ENCODE measurements at places on chromosomes 3 and 15.

DNA sequence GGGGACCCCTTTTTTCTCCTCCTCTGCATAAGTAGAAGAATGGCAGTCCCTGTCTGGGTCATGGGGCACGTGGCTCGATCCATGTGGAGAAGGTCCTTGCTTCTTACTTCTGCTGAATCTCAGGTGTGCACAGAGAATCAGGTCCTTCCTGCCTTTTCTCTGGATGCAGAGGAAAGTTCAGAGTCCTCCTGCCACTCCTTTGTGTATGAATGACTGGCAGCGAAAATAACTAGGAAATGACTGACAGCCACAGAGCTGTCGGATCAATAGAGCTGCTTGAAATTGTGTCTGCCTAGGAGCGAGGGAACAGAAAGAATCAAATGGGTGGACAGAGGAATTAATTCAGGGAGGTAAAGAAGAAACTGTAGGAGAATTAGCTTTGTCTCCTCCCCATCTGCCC lies 49.6 kb upstream of the ROPN1 start:
- no peak for DNase-seq

DNA sequence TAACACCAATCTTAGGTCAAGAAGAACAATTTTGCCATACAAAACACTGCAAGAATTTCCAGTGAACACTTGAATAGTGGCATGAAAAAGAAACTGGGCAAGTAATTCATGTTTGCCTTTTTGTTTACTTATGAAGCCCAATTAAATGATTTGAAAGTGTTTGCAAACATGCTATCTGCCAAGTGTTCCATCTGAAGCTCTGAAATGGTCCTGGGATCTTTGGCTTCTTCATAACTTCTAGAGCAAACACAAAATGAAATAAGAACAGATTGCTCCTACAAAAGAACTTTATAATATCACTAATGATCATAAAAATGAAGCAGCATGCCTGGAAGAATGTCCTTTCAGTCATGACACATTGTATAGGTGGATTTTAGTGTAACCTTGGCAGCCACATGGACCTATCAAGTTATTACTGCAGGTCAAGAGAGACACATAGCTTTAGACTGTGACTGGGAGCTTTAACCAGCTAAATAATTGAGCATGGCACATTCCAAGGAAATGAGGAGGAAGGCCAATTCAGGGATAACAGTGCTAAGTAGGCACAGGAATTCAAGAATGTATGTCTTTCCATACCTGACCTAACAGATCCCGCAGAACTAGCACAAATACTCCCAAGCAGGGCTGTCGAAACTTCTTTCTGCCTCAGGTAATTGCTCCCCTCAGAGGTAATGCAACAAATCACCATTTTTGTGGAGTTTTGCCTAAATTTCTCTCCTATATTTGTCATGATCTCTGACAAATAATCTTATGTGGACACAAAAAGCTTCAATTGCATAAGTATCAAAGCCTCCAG lies 144.6 kb downstream of the DUT start:
- no peak for DNase-seq

- no peak for DNase-seq
Observed at GRCh38 chr3:127157171-127157828, 35.6 kb upstream of the PRR23E start.

GRCh38 chr3:78690766-78691165 lies 1077.0 kb downstream of the ROBO1 start:
- DNase-seq = no peak

GRCh38 chr3:193214445-193214844 lies 26.6 kb upstream of the PLAAT1 start:
- no peak for DNase-seq

- DNase-seq = no peak
Observed at GRCh38 chr15:44147636-44148035, 47.4 kb downstream of the FRMD5 start.

DNA sequence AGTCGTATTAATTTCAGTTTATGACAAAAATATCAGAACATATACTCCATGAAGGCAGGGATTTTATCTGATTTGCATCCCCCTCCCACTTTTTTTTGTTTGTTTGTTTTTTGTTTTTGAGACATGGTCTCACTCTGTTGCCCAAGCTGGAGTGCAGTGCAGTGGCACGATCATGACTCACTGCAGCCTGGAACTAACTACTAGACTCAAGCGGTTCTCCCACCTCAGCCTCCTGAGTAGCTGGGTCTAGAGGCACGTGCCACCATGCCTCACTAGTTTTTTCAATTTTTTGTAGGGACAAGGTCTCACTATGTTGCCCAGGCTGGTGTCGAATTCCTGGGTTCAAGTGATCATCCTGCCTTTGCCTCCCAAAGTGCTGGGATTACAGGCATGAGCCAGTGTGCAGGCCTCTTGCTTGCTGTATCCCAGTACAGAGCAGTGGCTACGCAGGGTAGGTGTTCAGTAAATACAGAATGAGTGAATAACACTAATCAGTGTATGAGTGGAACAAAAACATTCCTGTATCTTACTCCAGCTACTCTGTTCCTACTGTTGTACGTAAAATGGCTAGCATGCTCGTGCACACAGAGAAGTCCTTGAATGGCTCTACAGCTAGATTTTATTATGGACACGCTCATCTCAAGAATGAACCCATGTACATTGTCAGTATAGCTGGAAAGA lies 272.4 kb downstream of the FOXP1 start:
- no peak for DNase-seq

DNA sequence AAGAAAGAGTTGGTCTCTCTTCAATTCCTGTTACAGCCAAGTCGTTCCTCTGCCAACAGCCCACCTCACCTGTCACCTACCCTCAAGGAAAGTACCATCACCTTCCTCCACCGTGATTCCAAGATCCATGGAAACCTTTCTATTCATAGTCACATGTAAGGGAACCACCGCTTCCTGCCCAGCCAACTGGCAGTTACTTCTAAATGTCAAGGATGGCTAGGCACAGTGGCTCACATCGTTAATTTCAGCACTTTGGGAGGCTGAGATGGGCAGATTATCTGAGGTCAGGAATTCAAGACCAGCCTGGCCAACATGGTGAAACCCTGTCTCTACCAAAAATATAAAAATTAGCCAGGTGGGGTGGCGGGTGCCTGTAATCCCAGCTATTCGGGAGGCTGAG lies 82.8 kb downstream of the FOXP1 start:
- DNase-seq = no peak

DNA sequence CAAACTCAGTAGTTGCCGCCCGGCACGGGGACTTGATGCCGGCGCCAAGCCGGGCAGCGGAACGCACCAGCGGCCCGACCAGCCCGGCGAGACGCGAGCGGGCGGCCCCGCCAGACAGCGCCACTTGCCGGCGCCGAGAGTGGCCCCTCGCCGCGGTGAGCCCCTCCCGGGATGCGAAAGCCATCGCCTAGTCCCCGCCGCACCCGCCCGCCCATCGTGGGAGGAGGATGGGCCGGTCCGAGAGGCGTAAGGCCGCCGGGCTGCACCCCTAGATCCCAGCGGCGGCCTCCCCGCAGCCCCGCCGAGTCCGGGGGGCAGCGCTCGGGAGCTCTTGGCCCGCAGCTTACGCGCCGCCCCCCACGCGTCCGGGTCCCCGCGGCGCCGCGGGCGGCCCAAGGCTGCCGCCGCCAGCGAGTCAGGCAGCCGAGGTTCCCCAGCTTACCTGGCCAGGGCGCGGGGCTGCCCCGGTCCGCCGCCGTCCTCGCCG lies 609 bp downstream of the GOLGA8A start:
- no peak for DNase-seq

DNA sequence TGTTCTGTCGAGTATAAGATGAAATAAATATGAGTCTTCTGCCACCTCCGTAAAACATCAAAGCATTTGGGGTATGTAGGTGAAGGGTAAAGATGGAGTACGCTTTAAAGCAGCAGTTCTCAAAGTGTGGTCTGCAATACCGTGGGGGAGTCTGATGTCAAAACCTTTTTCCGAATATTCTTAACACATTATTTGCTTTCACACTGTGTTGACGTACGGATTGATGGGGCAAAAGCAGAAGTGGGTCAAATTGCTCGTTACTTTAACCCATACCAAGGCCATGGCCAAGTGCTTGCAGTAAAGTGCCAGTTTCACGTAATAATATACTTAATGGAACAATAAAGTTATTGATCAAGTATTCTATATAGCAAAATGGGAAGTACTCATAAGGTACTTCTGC lies 36.3 kb downstream of the PAK2 start:
- DNase-seq = no peak

DNA sequence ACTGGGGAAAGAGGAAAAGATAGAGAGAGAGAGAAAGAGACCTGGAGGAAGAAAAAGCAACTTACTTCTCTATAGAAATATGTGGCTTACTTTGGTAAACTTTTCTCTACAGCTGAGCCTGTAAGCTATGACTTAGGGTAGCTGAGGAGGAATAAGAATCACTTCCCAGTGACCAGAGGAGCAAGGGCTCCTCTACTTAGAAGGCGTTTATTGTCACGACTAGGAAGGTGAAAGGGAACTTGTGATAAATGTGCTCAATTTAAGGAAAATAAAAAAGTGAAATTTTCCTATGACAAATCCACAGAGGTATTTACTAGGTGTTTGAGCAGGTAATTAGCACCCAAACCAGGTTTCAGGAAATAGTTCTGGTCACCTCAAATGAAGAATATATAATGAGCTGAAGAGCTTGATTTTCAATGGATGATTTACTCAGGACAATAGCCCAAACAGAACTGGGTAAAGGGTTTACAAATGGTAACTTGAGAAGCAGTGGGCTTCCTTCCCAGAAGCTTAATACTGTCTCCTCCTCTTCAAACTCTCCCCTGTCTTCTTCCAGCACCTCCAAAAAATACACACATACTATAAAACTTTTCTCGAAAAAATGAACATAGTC lies 46.1 kb downstream of the SOX2 start:
- DNase-seq = no peak

DNA sequence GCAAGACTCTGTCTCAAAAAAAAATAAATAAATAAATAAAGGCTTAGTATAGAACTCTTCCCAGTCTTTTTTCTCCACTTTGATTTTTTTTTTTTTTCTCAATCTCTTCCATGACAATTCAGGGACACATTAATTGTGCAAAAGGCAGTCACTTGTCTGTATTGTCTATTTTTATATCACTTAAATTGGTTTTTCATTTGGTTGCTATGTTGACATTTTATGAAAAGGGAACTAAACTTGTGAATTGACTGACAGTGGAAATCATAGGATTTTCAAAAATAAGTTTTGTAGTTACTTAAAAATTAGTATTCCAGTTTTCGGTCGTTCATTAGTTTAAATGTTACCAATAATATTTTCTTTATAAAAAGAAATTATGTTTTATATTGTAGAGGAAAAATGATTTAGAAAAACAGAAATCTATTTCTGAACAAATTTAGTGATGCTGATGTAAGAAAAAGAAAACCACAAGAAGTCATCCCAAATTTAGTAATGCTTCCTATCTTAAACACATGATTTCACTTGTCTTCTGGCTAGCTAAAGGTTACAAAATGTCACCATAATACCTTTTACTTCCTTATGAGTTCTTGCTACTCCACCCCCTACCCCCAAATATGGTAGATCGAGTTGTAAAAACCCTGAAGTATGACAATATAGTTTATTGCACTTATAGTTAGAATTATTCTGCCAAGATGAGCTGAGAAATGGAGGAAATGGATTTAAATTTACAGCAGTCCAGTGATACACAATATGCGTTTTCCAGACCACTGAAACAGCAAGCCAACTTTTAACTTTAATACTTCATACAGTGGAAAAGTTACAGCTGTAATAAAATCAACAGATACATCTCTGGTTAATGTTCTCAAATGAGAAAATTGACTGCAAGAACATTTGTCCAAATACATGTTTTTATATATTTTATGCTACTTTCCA lies 37.0 kb downstream of the PPARG start:
- DNase-seq = no peak

GRCh38 chr15:78317145-78317836 lies 17.9 kb upstream of the SKIC8 start:
- no peak for DNase-seq

DNA sequence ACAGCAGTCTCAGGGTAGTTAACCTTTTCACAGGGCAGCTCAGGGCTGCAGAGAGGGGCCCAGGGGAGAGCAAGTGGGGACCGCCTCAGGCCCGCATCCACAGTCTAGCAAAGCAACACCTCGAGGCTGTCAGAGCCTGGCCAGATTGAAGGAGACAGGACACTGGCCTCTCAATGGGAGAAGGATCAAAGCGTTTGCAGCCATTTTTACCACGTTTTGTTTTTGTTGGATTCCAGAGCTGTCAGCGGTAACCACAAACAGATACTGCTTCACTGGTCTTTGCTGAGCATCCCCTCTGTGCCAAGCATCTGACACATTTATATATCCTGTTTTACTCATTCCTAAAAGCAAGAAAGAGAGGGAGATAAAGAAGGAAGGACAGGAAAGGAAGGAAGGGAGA lies 153.8 kb downstream of the SHQ1 start:
- no peak for DNase-seq

GRCh38 chr15:58398071-58398470 lies 33.7 kb upstream of the LIPC start:
- no peak for DNase-seq

- DNase-seq = no peak
Observed at GRCh38 chr3:116340680-116341216, 104.5 kb downstream of the LSAMP start.

DNA sequence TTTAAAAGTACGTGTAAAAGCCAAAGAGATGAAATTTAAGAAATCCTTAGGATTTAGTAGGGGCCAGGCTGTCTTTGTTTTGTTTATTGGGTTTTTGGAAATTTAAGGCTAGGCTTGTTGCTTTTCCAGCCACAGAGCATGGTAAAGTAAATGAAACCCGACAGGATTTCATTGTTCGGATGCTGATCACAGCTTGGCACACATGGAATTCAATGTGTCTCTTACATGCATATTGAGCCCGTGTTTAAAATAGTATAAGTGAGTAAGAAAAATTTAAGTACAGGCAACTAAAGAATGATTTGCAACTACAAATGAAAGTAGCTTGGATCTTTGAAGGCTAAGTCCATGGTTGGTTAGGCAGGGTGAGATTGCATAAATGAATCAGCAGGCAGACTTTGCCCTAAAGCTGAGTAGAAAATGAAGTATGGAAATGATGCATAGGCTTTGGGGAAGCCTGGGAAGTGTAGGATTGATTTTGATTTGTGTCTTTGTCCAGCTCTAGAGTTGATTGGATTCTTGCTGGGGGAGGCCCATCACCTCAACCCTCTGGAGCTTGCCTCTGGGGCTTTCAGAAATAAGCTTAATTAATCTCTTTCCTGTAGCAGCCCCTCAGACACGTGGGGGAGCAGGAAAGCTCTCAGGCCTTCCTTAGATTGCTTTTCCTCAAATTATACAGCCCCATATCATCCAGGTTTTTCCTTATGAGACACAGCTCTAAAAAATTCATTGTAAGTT lies 68.2 kb upstream of the ADAMTSL3 start:
- no peak for DNase-seq

DNA sequence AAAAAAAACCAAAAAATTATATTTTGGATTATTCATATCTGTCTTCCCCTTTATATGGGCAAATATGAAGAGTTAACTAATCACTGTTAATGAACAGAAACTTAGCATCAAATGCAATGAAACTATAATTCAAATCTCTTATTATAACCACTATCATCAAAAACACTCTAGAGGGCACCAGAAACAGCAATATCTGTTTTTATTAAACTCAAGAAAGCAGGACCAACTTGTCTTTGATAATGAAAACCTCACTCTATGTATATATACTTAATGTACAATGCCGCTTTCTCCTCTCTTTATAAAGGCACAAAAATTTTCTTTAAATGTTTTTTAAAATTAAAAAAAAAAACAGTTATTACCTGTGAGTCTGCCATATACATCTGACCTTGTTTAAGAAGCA lies 92.7 kb downstream of the UACA start:
- DNase-seq = no peak
